ENCODE measurements at places on chromosomes 5 and 9.
A peak's percentile ranks its signal among the peaks of the same experiment; 100 is the strongest.

DNA sequence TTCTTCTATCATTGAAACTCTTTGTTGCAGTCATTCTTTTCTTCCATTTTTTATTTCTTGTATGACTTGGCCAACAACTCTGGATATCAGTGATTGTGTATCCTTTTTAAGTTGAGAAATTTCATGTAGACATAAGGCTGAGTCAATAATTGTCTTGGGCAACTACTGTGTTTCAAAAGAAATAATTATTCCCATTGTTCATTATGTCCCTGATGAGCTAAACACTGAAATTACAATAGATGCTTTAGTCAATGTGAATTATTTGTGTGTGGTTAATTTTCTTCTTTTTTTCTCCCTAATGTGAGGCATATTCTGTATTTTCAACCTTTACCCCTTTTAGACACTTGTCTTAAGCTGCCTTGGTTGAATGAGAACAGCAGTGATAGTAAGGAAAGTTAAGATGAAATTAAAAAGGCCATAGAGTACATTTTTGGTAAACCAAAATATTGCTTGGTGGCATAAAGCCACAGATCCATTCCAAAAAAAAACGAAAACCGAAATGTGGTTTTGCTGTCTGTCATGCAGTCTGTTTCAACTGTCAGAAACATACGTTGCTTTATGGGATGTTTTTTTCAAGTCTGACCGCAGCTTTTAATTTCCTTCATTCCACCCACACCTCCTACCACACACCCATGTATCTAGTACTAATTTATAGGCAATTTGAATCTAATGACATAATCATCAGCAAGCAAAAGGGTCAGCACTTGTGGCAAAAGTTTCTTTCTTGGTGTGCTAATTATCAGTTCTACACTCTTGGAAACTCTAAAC lies 21.1 kb downstream of the TLE4 start:
- no peak for DNase-seq

- no peak for DNase-seq
Measured at GRCh38 chr5:12141496-12141895, 237.2 kb upstream of the CTNND2 start.

DNA sequence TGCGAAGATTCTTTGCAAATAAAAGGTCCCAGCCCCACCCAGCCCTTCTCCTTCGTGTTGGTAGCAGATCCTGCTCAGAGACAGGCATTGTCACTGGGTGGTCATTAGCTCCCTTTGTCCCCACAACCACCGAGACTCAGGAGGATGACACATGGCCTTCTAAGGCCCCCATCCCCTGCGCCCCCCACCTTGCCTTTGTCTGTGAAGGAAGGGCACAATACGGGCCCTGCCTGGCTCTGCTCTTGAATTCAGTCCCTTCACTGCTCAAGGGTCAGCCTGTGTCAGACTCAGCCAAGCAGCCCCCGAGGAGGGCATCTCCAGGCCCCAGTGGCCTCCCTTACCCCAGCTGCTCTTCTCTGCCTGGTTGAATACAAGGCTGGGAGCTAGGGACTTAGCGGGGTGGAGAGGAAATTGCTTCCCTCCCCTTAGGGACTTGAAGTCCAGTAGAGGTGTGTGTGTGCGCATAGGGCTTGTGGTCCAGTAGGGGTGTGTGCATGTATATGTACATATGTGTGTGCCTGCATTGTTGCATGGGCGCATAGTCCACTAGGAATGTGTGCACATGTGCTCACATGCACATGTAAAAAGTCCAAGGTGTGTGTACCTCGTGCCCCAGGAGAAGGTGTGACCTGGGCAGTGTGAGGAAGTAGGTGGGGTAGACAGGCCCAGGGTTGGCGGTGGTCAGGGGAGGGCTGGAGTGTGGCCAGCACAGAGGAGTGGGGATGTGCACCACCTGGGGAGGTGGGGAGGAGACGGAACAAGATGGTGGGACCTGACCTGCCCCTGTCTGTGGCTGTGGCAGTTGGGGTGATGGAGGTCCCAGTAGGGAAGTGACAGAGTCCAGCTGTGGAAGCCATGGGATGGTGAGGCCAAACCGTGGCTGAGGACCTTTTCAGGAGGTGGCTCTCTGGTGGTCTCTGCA lies 59.1 kb downstream of the PHF2 start:
- DNase-seq, result no peak

DNA sequence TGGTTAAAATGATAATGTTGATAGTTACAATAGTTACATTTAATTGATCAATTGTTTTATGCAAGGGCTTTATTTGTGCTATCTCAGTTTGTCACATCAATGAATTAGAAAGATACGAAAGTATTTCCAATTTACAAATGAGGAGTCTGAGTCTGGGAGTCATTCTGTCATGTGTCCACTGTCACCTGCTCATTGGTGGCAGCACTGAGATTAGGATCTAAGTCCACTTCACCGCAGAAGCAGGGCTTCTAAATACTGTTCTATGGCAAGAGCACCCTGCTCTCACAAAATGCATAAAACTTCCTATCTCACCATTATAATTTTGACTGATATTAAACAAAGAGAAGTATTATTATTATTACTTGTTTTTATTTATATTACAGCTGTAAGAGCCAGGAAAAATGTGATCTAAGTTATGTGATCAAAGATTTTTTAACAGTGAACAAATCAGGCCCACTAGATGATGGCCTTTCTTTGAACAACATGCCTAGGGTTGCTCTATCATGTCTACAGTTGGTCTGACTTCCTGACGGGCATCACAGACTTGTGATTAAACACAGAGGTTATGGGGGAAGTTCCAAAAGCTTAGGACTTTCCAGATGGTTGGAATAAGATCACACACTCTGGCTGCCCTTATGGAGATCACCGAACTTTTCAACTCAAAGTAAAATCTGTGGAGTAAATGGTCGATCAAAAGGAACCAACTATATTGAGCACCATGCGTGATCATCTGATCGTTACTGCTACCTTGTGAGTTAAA lies 15.1 kb downstream of the TLR4 start:
- no peak for DNase-seq

GRCh38 chr5:38768412-38769211 lies 77.2 kb upstream of the OSMR start:
- DNase-seq, result no peak

GRCh38 chr9:13939701-13940490 lies 374.0 kb downstream of the NFIB start:
- DNase-seq, result no peak

- DNase-seq, result no peak
Measured at GRCh38 chr9:71106992-71107391, 14.4 kb downstream of the TRPM3 start.

DNA sequence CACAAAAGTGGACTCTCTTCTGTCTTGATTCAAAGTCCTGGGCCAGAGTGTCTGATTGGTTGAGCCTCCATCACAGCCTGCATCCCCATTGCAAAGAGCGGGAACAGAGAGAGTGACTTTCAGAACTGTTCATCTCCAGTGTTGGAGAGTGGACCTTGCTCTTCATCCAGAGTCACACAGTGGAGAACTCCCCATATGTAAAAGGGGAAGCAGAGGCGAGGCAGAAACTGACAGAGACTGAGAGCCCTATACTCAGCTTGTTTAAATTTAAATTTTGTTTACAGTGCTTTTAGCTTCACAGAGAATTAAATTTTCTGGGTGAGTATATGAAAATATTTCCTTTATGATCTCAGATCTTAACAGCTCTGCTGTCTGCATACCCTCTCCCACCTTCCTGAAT lies 70.0 kb upstream of the SSBP2 start:
- DNase-seq, result no peak

DNA sequence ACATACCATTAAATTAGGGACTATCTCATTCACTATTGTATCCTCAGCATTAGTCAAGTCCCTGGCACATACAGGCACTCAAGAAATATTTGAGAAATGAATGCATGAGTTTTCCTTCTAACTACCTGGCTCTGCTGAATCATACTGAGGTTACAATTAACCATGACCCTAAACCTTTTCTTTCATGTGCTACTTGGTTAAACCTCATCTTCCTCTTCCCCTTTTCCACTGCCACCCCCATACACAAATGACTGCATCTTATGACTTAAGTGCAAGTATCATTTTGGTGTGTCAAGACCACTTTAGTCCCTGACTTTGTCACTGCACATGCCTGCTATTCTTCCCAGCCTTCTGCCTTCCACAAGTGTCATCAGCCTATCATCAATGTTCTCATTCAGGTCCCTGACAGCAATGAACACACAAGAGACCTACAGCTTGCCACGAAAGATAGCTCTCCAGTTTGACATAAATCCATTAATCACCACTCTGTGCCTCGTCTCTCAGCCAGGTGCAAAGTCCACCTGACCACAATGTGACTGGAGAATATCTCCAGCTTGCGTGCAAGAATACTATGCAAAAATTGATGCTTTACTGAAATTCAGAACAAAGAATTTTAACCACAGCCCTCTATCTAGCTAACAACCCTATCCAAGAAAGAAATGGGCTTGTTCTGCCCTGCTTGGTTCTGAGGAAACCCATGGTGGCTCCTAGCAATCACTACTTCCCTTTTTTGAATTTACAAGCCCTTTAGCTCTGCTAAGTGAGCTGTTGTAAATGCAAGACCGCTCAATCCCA lies 74.5 kb downstream of the MAPKAP1 start:
- DNase-seq, result peak; percentile 22

GRCh38 chr5:82820961-82821845 lies 256.0 kb downstream of the TMEM167A start:
- no peak for DNase-seq

GRCh38 chr9:12723409-12724028 lies 30.3 kb downstream of the TYRP1 start:
- peak; percentile 40 for DNase-seq

- no peak for DNase-seq
Measured at GRCh38 chr5:68592351-68592750, 376.8 kb downstream of the PIK3R1 start.

DNA sequence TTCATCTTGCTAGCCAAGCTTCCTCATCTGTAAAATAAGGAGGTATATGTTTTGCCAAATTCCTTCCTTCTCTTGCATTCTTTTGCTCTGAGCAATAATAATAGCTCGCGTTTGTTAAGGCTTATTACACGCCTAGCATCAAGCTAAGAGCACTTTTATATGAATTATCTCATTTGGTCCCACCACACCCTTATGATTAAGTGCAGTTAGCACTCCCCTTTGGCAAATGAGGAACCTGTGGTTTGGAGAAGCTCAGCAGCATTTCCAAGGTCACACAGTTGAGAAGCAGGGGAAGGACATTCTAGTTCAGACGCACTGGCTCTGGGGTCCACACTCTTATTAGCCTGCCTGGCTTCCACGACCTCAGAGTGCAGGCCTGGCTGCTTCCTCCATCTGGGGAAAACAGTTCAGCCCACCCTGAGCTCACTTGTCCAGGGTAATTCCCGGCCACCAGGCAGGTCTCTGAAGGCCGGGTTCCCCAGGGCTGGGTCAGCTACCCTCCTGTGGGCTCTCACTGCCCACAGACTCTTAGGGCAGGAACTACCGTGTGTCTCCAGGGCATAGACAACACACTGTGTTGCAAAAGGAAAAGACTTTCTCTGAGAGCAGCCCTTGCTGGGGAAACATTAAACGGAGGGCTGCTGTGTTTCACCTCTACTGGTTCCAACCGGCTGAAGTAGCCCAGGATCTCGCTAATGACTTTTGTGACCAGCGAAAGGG lies 9.9 kb upstream of the FBP1 start:
- peak; percentile 28 for DNase-seq

GRCh38 chr5:136206361-136206760 lies 13.4 kb upstream of the SMIM32 start:
- no peak for DNase-seq

DNA sequence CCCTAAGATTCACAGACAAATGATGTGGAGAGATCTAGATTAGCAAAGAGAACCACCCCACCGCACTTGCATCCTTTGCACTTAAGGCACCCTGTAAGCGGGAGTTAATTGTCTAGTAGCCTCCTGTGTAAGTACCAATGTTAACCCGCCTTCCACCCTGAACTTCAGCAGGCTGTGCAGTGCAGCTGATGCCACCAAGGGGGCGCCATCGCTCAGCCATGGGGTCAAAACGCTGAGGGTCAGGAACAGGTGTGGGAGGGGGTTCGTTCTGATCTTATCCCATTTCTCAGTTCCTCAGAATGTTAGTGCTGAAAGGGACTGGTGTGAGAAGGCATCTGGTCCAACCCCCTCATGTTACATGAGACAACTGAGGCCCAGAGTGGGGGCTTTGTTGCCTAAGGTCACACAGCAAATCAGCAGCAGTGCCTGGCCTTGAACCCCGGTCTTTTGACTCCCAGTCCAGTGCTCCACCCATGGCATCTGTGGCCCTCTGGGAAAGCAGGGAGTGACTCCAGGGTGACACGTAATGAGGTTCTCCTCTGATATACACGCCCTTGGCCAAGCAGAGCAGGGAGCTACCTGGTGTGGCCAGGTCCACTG lies 57.3 kb downstream of the CYFIP2 start:
- no peak for DNase-seq

DNA sequence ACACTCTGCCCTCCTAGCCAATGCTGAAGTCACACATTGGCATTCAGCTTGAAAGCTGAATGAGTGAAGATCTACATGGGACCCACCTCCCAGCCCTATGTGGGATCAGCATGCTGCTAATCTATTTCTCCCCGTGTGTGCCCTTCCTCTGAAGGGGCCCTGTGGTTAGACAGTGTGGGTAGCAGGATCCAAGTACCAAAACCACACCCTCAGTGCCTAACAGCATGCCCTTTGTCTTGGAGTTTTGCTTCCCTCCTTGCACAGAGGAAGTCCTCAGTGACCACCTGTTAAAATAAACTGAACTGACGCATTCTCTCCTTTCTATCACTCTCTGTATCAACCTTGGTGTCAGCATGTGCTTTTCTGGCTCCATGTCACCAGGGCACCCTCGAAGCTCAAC lies 25.0 kb downstream of the SH3TC2 start:
- no peak for DNase-seq

DNA sequence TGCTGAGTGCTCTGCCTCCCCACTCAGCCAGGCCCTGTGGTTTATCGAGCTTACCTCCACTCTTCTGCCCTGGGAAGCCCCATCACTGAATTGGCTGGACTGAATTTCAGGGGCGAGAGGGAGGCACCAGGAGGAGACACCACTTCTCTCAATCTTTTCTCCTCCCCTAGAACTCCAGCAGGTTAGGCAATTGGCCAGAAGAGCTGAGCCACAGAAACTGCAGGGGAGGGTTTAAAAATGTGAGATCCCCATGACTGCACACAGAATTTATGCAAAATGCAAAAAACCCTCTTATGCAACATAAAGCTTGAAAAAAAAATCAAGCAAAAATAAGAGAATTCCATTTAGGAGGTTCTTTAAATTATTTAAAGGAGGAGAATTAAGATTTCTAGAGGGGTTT lies 29.9 kb downstream of the TUT7 start:
- DNase-seq, result peak; percentile 75

DNA sequence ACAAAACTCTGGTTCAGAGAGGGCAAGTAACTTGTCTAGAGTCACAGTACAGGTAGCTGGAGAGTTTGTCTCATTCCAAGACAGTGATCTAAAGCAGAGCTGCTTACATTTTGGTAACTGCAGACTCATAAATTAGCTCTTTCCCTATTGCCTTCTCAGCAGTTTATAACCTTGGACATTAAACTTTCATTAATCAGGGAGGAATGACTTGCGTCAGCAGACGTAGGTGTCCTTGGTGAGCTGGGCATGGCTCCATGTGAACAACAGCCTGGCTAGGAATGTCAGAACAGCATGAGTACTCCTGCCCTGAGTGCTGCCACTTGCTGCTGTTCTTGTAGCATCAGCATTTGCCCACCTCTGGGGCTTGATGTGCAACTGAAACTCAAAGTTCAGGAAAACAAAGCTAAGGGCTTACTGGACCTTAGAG lies 2.2 kb upstream of the ALDOB start:
- DNase-seq, result no peak

- DNase-seq, result peak; percentile 17
Measured at GRCh38 chr9:2621722-2622460, at the start of gene VLDLR. Gene VLDLR (plus strand): TSS chr9:2621787. CDS start chr9:2622190, 403 bp downstream.

- DNase-seq, result no peak
Measured at GRCh38 chr5:79521156-79521555, 7.2 kb upstream of the HOMER1 start.

All from IMR-90 (cell line).